Fibroblast of skin of right biceps (primary cell): ENCODE measurements at places on chromosomes 2 and 18.

GRCh38 chr2:60959501-60959900, 58.0 kb upstream of the PEX13 start:
- no peak for DNase-seq

DNA sequence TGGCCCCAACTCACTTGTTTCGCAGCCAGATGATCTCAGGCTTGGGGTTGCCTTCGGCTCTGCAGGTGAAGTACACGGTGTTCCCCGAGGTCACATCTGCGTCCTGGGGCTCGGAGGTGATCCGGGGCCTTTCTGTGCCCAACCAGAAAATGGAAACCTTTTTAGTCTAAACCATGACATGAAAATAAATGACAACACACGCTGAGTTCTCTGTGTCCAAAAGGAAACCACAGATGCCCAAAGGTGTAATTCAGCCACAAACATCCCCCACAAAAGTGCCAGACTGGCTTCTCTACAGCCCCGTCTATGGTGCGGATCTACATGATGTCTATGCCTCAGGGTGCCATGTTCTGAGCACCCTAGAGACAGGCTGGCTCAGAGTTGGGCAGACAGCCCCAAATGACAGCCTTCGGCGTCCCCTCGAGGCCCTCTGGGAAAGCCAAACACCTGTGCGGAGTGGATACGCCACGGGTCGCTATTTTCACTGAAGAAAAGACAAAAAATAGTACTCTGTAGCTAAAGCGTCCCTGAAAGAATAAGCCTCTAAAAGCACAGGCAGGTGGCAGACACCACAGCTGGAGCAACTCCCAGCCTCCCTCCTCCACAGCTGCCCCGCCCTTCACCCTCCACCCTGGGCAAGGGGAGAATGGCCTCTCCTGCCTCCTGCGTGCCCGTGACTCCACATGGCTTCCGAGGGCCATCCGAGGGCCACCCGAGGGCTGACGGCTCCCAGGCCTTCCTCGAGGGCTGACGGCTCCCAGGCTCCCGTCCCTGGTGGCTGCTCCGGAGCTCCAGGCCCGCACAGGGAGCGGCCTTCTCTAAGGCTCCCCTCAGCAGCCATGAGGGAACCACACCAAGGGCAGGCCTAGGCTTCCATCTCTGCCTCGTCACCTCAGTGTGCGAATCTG, 67.1 kb downstream of the PXDN start:
- DNase-seq = no peak

GRCh38 chr2:1024981-1025380, 74.3 kb downstream of the SNTG2 start:
- peak; percentile 50 for DNase-seq

DNA sequence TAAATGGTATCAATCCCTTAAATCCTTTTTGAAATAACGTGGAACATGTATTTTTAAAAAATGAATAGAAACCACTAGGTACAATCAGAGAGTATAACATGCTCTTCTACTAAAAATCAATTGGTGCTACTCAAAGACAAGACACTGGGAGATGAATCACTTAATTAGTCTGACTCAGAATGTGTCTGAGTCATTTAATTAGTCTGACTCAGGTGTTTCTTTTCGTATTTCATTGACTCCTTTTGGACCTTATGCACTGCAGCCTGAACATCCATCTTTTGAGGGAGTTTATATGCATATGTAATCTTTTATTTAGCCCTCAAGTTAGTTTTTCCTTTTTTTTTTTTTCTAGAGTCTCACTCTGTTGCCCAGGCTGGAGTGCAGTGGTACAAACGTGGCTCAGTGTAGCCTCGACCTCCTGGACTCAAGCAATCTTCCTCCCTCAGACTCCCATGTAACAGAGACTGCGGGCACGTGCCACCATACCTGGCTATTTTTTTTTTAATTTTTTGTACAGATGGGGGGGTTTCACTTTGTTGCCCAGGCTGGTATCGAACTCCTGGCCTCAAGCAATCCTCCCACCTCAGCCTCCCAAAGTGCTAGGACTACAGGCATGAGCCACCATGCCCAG, 26.5 kb downstream of the PPP4R3B start:
- peak; percentile 85 for DNase-seq

GRCh38 chr18:10044054-10044453, 130.2 kb downstream of the VAPA start:
- DNase-seq = no peak

DNA sequence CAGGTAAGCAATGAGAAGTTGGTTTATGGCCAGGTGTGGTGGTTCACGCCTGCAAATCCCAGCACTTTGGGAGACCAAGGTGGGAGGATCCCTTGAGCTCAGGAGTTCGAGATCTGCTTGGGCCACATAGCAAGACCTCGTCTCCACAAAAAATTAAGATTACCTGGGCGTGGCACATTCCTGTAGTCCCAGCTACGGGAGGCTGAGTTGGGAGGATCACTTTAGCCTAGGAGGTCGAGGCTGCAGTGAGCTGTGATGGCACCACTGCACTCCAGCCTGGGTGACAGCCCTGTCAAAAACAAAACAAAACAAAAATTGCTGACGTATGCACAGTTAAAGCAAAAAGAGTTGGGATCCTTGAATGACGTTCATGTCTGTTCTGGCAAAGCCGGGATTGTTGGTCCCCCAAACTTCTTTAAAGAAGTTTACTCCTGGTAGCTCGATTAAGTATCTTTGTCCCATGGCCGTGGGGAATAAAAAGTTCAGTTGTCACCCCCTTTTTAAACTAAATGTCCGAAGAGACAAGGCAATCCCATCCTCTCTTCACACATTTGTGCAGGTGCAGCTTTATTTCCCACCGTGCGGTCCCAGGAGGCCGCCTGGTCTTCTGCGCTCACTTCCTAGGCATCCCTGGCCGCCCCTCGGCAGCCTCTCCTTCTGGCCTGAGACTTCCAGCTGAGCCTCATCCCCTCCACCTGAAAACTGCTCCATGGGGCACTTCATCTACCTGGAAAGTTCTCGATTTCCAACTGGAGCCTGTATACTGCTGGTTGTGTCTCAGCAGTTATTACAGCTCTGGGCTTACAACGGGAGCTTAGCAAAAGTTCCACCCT, 762 bp upstream of the SPOPL start:
- DNase-seq = no peak

GRCh38 chr2:175903384-175903936, 98.6 kb downstream of the LNPK start:
- no peak for DNase-seq

- DNase-seq = peak; percentile 55
These were observed 108.9 kb upstream of the CDC42EP3 start for GRCh38 chr2:37780387-37780676.

GRCh38 chr2:176237456-176237855, 31.8 kb upstream of the MTX2 start:
- no peak for DNase-seq

DNA sequence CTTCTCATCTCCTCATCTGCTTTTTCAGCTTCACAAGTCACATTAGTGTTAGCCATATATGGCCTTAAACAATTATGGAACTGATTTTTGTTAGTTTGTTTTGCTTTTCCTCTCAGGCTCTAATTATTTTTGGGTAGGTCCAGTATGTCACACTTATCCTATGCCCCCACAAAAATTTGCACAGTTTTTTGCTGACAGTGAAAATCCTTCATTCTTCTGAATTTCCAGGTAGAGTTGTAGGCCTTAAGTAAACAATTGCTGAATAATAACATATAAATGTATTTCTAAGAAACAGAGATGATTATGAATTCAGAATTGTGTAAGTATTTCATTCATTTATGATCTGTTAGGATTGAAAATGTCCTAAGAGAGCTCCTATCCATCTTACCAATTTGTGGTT, 8.6 kb upstream of the SERPINB10 start:
- no peak for DNase-seq

GRCh38 chr2:65214843-65215242, 12.8 kb upstream of the ACTR2 start:
- DNase-seq = no peak

- DNase-seq = no peak
These were observed 237.0 kb upstream of the FOSL2 start for GRCh38 chr2:28155627-28156026.

DNA sequence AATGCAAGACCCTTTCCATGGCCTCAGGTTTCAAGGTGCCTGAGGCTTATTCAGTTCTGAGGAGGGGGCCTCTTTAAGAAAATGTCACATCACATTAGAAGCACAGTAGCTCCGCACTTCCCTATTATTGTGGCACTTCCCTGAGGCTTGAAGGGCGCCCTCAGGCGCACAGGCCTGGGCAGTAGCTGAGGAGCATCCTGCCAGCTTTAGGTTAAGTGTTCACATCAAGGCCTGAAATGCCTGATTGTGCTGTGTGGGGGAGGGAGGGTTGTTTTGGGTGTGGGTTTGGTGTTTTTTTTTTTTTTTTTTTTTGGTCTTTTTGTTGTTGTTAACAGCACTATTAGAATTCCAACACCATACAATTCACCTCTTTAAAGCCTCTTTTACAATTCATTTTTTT, 107.9 kb downstream of the CABLES1 start:
- no peak for DNase-seq

DNA sequence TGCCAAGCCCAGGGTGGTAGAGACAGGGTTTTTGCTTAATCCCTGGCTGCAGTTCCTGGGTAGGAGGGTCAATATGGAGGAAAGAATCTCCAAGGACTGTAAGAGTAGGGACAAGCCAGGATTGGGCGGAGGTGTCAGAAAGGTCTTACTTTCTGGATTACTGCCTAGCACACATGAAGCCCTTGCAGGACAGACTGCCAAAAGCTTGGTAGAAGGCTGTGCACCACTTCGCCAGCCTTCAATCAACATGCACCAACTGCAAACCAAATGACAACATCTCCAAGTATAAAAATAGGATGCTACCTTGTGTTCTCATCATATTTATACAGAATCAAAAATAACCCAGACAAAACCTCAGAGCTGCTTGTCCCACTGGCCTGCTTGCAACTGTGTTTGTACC, 3.7 kb downstream of the ZNF142 start:
- no peak for DNase-seq

GRCh38 chr18:7605705-7606104, 38.6 kb downstream of the PTPRM start:
- DNase-seq = no peak
